SHP77 treated with DMSO at 0.1 percent for 48 hours (cell line): ENCODE measurements at places on chromosomes 3 and 15.

DNA sequence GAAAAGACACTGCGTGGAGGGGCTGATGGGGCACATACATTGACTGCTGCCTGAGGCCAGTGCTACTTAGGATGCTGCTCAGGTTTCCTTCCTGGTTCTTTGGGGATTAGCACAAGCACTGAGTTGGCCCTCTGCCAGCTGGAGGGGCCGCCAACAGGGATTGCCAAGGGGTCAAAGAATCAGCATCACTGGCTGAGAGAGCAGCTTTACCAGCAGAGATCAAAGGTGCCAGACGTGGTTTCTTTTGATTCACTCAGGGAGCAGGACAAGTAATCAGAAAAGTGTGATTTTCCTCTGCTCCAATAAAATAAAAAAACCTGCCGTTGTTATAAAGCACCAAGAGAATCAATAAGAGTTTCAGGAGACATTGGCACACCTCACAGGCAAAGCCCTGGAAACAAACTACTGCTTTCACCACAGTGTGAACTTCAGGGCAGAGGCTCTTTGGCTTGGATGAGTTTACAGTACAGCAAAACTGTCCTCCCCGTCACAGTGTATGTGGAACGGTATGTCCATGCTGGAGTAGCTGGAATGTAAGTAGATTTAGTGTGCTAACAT, 45.8 kb upstream of the FSIP1 start:
- no peak for DNase-seq

DNA sequence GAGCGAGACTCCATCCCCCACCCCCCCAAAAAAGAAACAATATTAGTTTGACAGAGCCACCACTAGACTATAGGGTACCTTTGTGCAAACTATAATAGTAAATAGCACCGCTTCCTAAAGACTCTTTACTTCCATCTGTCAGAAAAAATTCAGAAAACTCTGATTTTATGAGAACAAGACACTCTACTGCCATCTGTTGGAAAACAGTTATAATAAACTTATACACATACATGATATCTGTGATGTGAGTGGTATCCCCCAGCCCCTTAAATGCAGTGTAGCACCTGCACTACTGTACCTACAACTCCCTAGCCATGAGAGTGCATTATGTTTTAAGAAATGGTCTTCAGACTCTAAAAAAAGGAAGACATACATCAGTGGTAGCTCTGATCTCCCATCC, 47.1 kb upstream of the CTDSPL start:
- DNase-seq: no peak

GRCh38 chr15:68409736-68410370, 22.1 kb downstream of the ITGA11 start:
- DNase-seq: no peak

GRCh38 chr15:98387866-98388265, 260.5 kb upstream of the IGF1R start:
- no peak for DNase-seq

DNA sequence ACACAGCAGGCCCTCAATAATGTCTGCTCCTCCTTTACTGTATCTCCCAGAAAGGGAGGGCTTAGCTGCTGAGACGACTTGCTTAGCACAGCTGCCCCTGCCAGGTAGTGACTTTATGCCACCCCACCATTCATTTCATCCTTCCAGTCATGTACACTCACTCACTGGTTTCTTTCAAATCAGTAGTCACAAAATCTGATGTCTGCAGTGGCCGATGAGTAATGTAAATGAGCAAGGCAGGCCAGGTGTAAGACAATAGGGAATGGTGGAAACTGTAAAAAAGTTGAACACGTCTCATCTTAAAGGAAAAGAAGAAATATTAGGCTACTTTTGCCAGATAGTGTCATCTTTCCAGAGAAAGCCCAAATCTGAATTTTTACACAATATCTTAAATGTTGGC, 207.6 kb upstream of the PRICKLE2 start:
- no peak for DNase-seq

DNA sequence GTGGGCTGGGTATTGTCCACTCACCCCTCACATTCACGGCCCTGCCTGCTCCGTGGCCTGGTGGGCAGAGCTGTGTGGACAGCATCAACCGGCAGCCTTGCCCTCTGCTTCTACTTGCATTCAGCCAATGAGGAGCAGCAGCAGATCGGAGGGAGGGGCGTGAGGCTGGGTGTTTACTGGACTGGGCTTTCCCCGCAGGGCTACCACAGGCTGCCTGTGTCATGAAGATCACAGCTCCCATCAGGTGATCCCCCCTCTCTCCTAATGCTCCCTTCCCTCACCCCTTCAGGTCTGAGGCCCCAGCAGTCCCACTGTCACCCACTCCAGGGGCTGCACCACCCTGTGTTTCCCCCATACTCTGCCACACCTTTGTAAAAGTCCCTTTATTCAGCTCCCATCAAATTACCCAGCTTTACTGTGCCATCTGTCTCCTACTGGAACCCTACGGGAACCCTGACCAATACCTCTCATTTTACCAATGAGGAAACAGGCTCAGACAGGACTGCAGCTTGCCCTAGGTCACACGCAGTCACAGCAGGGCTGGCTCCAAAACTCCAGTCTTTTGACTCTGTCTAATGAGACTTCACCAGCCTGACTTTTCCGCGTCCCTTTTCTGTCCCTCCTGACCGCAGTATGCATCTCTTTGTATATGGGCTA, 81.1 kb downstream of the MEGF11 start:
- DNase-seq: no peak

GRCh38 chr15:90227336-90227735, 6.4 kb downstream of the CIB1 start:
- DNase-seq: no peak

- no peak for DNase-seq
Observed at GRCh38 chr3:168405288-168405687, 309.6 kb upstream of the GOLIM4 start.
